ENCODE measurements at places on chromosomes 5 and 9.

GRCh38 chr5:160835376-160835775, 16.6 kb downstream of the ATP10B start:
- DNase-seq, result no peak

GRCh38 chr5:93008502-93009207, 572.4 kb downstream of the NR2F1-AS1 start:
- DNase-seq, result no peak

GRCh38 chr5:162911873-162912272, 525.5 kb upstream of the CCNG1 start:
- DNase-seq, result no peak

GRCh38 chr5:135030956-135031812, 2.8 kb downstream of the PITX1 start:
- peak; percentile 25 for DNase-seq

DNA sequence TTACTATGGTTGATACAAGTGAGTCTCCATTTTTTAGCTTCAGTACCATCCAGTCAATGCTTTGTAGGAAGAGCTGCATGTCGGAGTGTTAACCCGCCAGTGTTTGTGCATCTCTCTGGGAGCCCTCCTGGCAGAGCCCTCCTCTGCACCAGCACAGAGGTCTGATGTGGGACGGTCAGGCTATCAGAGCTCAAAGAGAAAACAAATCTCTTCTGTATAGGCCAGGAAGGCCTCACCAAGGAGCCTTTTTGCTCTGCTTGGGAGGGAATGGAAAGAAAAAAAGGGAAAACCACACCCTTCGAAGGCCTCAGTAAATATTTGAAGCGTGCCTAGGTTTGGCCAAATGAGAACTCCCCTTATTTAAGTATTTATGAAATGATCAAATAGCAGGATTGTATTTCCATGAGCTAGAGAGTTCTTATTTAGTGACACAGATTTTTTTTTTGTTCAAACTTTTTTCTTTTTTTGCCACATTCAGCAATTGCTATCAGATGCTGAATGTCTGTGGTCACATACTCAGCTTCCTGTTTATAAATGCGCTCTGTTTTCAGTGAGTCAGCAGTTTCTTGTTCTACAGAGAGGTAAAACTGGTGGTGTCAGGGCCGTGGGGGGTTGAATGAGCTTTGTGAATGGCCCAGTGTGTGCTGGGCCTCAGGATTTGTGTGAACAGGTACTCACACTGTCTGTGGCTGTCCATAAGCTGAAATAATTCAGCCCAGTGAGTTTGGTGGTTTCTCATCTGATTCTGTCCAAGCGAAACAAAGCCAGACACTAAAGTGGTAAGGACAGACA, 226.6 kb downstream of the SNX18 start:
- peak; percentile 12 for DNase-seq

DNA sequence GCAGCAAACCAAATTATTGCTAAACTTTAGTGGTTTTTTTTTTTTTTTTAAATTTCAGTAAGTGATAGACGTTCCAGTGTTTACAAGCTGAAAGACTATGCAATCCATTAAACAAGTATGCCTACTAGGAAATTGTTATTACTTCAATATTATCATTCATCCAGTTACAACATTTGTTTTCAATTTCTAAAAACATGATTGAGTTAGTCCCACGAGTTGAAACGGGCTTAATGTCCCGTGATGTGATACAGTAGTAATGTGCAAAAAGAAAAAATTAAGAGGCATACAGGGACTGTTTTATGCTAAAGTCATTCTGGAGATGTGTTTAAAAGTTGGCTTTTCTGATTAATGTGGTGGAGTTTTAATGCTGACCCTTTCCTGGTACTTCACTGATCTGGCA, 550.3 kb upstream of the DMAC1 start:
- no peak for DNase-seq

GRCh38 chr9:73023025-73023541, 70.2 kb upstream of the ALDH1A1 start:
- peak; percentile 13 for DNase-seq

- no peak for DNase-seq
Observed at GRCh38 chr9:120726484-120726883, 12.2 kb upstream of the MEGF9 start.

- no peak for DNase-seq
Observed at GRCh38 chr5:173094012-173094661, 38.0 kb downstream of the CREBRF start.

DNA sequence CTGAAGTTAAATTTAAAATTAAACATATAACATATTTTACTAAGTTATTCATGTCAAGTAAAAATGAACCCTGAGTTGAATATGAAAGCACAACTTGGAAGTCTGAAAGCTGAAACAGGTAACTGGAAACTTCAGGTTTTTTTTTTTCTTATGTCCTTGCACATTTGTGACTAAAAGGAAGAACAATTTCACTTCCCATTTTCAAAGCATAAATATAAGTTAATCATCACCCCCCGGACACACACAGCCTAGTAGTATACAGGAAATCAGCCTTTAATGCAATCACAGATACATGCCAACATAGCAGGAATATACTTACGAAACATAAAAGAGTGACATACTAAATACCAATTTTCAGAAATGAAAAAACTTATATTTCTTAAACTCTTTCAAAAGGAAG, 225.9 kb downstream of the RFX3 start:
- peak; percentile 31 for DNase-seq

Data from HL-60 (cell line).